Effector CD4-positive, alpha-beta T cell (primary cell): ENCODE measurements at places on chromosomes 13 and 19.

GRCh38 chr13:40483601-40484000 lies 182.8 kb downstream of the FOXO1 start:
- DNase-seq = no peak

DNA sequence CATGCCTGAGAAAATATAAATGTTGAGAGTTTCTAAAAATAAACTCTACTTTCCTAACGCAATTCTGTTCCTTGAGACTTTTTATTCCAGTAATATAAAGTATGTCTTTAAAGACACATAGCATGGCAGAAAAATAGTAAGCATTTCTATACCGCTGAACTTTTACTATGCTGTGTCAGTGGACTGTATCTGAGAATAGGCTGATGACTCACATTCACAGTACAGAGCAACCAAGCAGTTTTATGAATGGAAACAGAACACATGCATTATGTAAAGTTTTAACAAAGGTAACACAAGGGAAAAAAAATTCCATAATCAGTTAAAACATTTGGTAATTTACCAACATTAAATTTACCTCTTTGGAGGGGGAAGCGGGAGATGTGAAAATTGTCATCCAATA lies 38.4 kb downstream of the ZDHHC20 start:
- no peak for DNase-seq

GRCh38 chr13:43331672-43332071 lies 308.3 kb downstream of the DNAJC15 start:
- no peak for DNase-seq

DNA sequence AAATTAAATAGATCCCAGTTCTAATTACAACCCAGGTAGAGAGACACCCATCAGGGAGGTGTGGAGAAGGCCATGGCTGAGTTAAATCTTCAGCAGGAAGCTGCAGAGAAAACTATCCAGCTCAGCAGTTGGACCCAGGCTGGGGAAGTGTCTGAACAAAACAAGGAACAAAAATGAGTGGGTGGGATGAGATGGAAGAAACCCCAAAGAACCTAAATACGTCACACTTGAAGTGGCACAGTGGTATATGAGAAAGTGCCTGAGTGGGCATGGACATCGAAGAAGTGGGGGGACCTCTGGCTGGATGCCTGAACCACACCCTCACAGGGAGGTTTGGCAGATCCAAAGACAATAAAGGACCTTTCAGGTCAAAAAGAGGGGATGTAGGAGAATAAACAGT lies 3.5 kb upstream of the EPHX3 start:
- no peak for DNase-seq

- DNase-seq = no peak
These were observed 53.2 kb downstream of the COMP start for GRCh38 chr19:18737954-18738351.
